Occipital lobe (tissue), 3 donors: ENCODE measurements at places on chromosomes 6 and 20.

- DNase-seq: no peak
These were observed 1.0 kb upstream of the HCK start for GRCh38 chr20:32050851-32051556.

DNA sequence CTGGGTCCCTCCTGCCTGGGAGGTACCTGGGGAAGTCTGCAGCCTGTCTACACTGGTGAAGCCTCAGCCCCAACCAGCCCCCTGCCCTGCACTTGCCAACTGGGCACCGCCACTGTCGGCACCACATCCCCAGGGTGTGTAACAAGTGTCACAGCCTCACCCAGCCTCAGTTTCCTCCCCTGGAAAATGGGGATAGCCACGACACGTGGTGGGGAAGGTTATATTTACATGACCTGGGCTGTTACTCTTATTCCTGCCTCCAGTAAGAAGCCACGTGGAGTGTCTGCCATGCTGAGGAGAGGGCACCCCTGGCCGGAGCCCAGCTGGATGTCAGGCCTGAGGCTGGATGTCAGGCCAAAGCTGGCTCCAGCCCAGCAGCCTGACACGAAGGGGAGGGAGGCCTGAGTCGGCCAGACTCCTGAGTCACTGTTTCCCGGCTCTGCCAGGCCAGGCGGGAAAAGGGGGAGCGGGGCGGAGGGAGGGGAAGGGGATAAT is 44.9 kb downstream of the SNAI1 start:
- peak; percentile 69 for DNase-seq

- no peak for DNase-seq
These were observed 14.2 kb upstream of the TGM3 start for GRCh38 chr20:2281563-2281962.

GRCh38 chr6:109454496-109455436 is 806 bp downstream of the MICAL1 start:
- no peak for DNase-seq

GRCh38 chr6:5529733-5530132 is 268.4 kb downstream of the FARS2 start:
- no peak for DNase-seq

- DNase-seq: no peak
These were observed 50.6 kb downstream of the MAFB start for GRCh38 chr20:40638414-40638813.

DNA sequence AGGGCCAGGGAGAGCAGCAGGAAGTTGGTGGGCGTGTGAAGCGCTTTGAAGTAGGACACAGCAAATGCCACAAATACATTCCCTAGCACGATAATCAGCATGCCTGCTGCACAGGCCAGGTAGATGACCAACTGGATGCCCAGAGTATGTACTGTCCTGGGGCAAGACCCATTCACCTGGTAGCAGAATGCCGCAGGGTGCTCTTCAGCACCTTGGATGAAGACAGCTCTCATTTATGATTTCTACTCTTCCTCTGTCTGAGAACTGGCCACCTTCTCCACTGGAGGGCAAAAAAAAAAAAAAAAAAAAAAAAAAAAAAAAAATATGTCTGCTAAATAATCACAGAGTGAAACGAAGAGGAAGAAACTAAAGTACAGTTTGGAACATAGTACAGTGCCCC is at the start of gene TAAR5:
TSS of gene TAAR5 (minus strand) at position 288 of the 400 bp plus-strand sequence. CDS start at position 233, 55 bp downstream.
- no peak for DNase-seq

GRCh38 chr6:116326181-116326671 is 44.5 kb upstream of the DSE start:
- DNase-seq: no peak

DNA sequence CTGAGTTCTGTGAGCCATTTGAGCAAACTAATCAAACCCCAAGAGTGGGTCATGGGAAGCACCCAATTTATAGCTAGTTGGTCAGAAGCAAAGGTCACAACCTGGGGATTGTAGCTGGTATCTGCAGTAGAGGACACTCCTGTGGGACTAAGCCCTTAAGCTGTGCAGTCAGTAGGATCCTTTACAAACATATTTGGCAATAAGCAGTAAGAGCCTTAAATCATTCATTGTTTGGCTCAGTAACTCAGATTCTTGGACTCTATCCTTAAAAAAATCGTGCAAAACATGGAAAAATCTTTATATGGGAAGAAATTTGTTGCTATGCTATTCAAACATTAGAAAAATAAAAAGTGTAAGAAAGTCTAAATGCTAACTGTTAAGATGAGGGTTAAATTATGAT is 29.9 kb downstream of the FRK start:
- no peak for DNase-seq

DNA sequence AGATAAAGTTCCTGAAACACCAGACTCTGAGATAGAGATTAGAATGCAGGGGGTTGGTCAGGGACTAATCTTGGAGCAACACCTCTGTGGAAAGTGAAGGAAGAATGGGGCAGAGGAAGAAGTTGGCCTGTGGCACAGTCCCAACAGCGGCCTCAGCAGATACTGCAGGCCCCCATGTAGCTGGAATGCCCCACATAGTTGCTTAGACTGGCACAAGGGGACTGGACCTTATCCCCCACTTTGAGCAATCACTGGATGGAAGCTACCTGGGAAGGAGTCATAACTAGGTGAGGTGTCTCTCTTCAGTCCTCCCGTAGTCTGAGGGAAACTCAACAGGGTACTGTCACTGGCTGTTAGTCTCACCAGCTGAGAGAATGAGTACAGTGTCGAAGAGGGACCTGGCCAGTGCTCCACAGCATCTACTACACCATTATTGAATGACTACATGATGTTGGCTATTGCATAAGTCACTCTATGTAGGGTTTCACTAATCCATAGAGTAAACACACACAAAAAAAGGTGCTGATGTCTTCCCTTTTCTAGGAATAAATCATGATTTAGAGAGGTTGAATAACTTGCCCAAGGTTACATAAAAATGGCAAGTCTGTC is 47.5 kb downstream of the ADGRG6 start:
- DNase-seq: no peak

GRCh38 chr6:125057392-125058246 is 95.4 kb downstream of the RNF217 start:
- DNase-seq: no peak
